EH (cell line): ENCODE measurements at places on chromosomes 16 and 17.

GRCh38 chr16:85364323-85365040 is 248.6 kb upstream of the GSE1 start:
- no peak for DNase-seq

GRCh38 chr16:2250652-2251295 is 613 bp downstream of the ECI1 start:
- peak; percentile 38 for DNase-seq

DNA sequence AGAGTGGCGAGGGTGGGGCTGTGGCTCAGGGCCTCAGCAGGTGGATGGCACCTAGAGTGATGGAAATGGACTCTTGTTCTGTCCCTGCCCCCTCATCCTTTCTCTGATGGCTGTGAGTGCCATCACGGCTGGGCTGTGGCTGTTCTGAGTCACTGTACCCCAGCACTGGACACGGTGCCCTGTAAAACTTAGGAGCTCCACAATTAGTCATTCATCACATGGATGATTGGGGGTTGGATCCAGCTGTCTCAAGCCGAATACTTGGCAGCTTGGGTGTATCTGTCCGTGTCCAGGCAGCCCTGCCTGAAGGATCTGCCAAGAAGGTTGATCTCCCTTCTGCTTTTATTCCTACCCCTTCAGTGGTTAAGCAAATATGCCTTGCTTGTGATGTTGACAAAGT is 295.5 kb upstream of the EEF2KMT start:
- no peak for DNase-seq

GRCh38 chr17:79131274-79131635 is 56.6 kb downstream of the ENGASE start:
- no peak for DNase-seq

DNA sequence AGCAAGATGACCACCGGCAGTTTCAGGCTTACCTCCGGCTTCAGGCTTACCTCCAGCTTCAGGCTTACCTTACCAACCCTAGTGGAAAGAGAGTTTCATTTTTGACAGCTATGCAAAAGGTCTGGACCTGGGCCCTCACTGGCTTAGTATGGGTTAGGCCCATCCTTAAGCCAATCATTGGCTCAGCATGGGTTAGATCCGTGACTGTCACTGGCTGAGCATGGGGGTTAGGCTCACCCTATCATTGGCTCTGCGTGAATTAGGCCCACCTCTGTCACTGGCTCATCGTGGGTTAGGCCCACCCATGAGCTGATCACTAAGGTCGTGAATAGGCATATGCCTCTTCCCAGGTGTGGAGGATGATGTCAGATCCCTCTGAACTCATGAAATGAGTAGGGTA is 8.1 kb downstream of the NDE1 start:
- DNase-seq, result no peak

DNA sequence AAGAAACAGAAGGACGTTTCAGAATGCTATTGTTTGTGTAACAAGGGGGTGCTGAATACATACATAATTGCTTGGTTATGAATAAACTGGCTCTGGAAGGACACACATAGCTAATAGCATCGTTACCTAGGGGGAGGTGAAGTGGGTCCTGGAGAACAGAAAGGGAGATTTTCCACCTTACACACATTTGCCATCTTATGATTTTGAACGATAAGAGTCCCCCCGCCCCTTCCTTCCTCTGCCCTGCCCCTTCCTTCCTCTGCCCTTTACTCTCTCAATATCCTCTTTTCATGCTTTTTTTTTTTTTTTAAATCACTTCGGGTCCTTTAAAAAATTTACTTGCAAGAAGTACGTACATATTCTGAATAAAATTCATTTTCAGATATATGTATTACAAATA is 902 bp upstream of the DHRS7B start:
- no peak for DNase-seq

DNA sequence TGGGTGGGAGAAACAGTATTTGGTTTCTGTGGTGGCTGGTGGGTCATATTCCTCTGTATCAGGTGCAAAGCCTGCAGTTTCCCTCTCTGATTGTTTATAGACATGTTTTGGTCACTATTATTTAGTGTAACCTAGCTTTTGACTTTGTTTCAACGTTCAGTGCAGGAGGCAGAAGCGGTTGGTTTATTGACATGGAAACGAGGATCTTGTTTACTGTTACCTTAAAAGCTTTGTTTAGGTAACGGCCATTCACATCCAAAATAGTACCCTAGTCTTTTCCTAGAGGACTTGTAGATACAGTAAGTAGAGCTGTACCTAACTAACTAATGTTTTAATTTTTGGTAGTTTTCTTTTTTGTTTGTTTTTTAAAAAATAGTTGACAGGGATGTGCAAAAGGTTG is 3.5 kb downstream of the MSI2 start:
- DNase-seq, result no peak
